Activated CD8-positive, alpha-beta T cell treated with anti-CD3 and anti-CD28 coated beads, Interleukin-2, amount 10 ng/mL, durations not matched to agents 7 days and 5 days (primary cell): ENCODE measurements at places on chromosomes 16 and 17.

DNA sequence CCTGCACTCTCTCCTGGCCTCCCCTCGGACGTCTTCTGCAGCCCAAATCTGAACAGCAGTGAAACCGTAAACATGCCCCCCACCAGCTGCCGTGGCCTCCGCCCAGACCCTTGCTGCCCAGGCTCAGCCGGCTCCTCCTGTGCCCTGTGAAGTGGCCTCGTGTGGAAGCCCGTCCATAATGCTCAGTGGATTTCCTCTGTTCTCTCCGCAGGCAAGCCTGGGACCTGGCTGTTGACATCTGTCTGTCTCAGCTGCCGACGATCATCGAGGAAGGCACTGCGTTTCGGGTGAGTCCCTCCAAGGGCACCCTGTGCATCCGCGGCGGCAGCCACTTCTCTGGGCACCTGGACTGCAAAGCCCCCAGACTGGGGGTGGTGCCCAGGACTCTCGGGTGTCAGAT lies 153.9 kb upstream of the CHMP6 start:
- DNase-seq = no peak

DNA sequence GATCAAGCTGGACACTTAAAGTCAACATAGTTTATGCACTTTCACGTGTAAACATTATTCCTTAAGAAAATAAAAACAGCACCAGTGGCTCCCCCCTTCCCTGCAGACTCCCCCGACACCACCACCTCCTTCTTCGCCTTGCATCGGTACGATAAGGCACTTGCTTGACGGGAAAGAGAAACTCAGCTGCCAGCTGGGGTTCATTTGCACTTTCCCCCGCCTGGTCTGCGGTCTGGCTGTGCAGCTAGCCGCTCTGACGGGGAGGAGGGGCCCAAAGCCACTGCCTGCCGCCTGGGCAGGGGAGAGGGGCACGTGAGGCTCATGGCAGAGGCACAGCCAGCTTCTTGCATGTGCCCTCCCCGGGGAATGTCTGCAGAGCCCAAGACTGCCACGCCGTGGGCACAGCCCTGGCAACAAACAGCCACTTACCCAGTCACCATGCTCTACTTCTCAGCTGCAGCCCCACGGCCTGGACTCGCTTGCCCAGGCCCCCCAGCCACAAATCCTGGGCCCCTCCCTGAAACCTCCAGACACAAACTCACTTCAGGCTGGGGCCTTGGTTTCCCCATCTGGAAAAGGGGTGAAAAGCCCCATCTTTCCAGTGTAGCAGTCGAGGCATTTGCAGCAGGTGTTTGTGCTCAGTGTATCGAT lies 16.5 kb upstream of the PRM1 start:
- DNase-seq = peak; percentile 86

DNA sequence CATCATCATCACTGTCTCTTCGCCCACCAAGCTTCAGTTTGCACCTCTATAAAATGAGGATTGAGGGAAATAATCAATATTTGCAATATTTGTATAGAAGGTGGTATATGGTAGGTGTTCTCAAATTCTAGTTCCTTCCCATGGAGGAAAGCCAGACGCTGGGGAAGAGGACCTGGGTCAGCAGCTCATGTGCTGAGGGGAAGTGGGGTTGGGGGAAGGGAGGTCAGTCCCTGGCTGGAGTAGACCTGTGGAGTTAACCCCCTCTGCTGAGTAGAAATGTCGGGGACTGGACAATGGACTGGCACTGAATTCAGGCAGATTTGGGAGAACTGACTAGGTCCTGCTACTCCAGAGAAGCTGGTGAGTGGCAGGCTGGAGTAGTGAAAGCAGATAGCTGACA lies 12.8 kb upstream of the ITGB3 start:
- DNase-seq = no peak

DNA sequence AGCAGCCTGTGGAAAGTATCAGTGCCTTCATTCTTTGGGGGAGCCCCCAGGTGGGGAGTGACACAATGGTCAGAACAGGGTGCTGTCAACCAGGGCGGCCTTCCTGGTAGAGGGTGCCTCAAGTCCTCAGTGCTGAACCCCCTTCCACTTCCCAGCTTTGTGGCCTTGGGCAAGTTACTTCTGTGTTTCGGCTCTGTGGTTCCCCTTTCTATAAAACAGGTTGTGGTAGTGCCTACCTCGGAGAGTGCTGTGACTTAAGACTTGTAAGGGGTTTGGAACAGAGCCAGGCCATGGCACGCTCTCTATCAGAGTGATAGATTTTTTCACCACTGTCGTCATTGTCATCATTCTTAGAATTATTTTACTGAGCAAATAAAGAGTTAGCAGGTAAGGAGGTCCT lies 141.1 kb downstream of the CCDC182 start:
- peak; percentile 85 for DNase-seq

- peak; percentile 62 for DNase-seq
Observed at GRCh38 chr17:50863221-50863843, 2.8 kb downstream of the TOB1 start.

GRCh38 chr17:48523010-48523409 lies 7.8 kb downstream of the HOXB1 start:
- no peak for DNase-seq

DNA sequence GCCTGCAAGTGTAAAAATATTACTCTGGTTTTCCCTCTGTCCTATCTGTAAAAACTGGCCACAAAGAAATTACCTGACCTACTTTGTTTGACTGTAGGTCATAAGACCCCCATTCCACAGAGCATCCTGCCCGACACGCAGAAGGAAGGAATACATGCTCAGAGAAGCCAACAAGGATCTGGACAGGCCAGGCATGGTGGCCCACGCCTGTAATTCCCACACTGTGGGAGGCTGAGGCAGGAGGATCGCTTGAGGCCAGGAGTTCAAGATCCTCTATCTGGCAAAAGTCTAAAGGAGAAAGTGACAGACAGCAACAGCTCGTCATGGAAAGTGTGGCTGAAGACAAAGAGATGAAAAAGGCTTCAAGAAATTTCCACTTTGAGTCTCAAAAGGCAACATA lies 78.2 kb upstream of the RNU2-1 start:
- DNase-seq = no peak

- DNase-seq = no peak
Observed at GRCh38 chr17:76122431-76123190, 18.4 kb downstream of the FOXJ1 start.

DNA sequence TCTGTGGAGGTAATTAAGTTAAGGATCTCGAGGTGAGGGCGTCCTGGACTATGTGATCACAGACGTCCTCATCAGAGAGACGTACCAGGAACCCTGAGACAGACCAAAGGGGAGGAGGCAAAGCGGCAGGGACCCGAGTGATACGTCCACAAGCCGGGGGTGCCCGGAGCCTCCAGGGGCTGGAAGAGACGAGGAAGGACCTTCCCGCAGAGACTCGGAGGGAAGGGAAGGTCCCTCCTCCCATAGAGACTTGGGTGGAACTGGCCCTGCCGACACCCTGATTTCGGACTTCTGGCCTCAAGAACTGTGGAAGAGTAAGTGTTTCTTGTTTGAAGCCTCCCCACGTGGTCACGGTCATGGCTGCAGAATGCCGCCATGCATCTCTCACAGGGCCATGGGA lies 30.8 kb downstream of the LMF1 start:
- DNase-seq = no peak

DNA sequence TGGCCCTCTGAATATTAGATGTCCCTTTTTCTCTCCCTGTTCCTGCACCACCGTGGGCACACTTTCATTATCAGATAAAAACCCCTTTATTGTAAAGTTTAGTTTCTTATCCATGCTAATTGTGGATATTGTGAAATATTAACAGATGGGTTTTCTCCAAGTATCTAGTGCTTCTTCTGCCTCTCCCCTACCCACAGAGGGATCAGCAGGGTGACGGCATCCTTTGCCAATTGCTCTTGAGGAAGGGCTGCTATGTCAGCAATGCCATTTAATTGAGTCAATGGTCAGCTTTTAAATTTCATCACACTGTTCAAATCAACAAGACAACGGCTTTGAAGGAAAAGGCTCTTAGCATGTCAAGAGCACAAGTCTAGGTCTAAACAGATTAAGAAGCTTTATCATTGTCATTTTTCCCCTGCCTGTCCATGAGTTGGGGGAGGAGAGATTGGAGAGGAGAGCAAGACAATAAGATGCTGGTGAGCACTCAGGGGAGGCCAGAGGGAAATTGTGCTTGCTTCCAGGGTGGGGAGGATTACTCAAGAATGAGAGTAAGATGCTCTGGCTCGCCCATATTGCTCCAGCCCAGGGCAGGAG lies 443.0 kb upstream of the CCL2 start:
- no peak for DNase-seq

DNA sequence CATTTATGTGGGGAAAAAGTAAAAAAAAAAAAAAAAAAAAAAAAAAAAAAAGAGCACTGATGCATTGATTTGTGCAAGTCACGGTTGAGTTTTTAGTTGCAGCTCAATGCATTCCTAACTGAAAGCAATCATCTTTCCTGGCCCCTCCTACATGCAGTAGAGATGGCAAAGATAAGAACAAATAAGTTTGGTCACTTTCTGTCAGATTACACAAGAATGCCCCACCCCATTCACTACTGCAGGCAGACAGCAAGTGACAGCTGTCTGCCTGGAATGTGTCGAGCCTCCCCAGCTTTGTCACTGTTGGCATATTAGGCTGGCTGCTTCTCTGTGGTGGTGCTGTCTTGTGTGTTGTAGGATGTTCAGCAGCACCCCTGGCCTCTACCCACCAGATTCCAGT lies 243.5 kb downstream of the FOXL1 start:
- no peak for DNase-seq

- DNase-seq = no peak
Observed at GRCh38 chr17:32910769-32911168, 17.2 kb upstream of the TMEM98 start.

- no peak for DNase-seq
Observed at GRCh38 chr17:77602883-77603640, 355.4 kb upstream of the TNRC6C start.

DNA sequence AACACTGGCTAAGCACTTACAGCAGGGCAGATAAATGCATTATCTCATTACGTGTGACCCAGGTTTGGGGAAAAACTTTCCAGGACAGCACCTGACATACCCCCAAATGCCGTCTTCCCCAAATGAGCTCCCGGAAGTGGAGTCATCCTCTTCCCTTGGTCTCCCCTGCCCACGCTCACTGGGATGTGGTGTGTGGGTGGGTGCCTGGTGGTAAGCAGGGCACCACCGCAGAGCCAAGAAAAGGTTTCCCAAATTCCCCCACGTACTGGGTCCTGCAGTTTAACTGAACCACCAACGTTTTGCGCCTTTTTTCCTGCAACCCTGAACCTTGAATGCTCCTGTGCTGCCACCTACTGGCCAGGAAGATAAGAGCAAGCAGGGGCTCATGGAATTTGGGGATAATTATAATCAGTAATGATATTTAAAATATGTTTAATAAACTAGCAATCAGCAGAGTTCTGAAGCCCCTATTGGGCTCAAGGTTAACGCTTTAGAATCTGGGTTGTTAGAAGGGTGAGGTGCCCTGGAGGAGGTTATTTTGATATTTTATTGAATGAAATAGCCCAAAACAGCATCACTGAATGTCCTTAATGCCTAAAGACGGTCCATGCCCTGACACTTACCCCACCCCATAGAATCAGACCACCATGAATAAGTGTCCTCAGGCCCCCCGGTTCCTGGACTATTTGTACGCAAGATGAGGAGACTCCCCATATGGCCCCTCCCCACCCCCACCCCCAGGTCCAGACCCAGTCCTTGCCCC lies 8.0 kb downstream of the SPPL2C start:
- DNase-seq = peak; percentile 70

DNA sequence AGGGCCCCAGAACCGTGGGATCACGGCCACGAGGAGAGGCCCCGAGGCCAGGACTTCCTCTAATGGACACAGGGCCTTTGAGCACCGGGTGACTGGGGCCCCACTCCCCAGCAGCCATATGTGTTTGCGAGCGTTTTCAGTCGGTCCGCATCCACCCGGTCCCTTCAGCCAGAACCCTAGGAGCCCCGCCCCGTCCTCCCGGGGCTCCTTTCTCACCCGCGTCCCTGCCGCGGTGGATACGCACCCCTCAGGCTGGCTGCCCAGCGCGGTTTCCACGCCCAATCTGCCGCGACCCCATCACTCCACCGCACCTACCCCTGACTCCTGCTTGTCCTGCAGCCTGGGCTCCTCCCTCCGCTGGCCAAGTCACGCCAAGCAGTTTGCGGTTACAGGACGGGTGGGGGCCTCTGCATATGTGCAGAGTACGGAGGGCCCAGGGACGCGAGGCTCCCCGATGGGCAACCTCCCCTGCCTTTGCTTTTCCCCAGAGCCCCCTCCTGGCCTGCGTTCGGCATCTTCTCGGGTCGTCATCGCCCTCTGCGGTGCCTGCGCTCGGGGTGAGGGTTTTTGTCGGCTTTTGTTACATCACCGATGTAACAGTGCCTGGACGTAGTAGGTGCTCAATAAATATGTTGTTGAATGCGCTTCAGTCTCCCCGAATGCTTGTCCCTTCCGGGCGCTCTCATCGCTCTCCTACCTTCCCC lies 1.0 kb upstream of the TTYH2 start:
- no peak for DNase-seq

DNA sequence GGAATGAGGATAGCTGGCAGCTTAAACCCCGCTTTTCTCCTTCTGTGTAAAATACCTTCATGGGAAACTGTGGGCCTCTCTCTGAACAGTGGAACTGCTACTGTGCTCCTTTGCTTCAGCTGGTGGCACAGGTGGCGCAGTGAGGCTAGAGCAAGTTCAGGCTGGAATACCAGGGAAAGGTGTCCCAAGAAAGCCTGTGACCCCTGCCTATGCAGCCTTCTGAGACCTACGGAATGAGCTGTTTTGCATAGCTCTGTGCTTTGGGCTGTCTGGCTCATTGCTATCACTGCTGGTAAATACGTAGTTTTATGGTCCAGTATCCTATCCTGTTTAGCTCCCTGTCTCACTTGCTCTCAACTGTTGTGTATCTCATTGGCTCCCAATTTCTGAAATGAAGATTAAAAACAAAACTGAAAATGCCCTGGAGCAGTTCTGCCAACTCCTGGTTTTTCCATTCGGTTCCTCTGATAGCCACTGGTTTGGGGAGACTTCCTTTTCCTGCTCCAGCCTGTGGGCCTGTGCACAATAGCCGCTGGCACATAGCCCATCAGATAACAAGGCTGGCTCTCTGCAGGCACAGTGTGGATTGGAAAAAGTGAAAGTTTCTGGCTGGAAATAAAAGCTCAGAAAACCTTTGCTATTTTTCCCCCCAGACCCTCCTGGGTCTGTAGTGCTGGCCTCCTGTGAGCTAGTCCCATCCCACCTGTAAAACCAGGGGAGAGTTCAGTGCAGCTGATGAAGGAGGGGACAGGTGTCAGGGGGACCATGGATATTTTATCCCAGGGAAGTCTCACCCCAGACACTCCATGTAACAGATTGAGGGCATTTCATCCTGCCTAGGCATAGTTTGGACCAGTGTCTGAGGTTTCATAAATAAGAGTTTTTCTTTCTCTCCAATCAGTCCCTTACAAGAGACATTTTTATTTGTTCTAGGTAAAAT lies 24.0 kb downstream of the LIMD2 start:
- no peak for DNase-seq

DNA sequence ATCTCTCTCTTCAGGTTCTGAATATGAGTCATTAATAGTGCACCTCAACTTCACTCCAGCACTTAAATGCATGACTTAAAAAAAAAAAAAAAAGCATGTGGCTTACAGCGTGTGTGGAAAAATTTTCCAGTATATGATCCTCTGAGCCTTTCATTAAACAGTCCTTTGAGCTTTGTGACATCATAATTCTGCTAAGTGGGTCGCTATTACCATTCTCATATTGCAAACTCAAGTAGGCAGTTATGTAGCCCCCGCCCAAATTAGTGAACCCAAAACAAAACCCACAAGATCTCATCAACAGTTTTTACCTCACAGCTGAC lies 672 bp downstream of the CMTR2 start:
- DNase-seq = no peak

- DNase-seq = no peak
Observed at GRCh38 chr17:39171933-39172332, 6.0 kb upstream of the ARL5C start.
